Spleen (tissue), 13 donors: ENCODE measurements at places on chromosomes 3 and 15. TPM values are rescaled to one million over a fixed set of nuclear protein-coding genes. Genes with fewer than 3 reads are reported as not detected.

Gene SAMD7
- total RNA-seq, result not detected

DNA sequence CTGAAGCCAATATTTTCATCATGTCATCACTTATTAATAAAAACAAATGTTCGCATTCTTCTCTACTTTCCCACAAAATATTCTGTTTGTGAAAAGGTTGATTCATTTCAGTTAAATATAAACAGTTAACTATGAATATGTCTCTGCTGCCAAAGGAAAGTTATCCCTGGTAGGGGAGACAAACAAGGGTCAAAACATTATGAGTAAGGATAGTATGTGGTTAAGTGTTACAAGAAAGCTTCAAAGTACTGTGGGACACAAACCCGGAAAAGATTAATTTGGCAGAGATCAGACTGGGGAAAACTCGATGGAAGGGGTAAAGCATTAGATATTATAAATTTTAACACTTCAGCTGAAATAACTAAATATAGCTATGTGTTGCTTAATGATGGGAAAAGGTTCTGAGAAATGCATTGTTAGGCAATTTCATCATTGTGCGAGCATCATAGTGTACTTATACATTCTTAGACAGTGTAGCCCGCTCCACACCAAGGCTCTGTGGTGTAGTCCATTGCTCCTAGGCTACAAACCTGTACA is 436.5 kb upstream of the TBL1XR1 start:
- no peaks in the 10 kb centered on the region for H3K4me1 ChIP-seq
- no peak overlapping the region for H3K27ac ChIP-seq

- H3K27ac ChIP-seq, result peak overlapping the region; percentile 53
- H3K36me3 ChIP-seq, result peaks cover 53% of the 10 kb centered on the region
- H3K27me3 ChIP-seq, result peaks cover 9% of the 10 kb centered on the region
- H3K4me3 ChIP-seq, result no peak overlapping the region
- no peak for DNase-seq
Observed at GRCh38 chr15:90644526-90644925, 72.6 kb upstream of the BLM start.

Gene ACTC1
- total RNA-seq, result 1.2 TPM

Gene SOX14
- total RNA-seq, result not detected

Gene POPDC2
- 4.8 TPM for total RNA-seq

Gene SRGAP3
- total RNA-seq, result 10.3 TPM

- DNase-seq, result no peak
- H3K27ac ChIP-seq, result no peak overlapping the region
- H3K27me3 ChIP-seq, result no peaks in the 10 kb centered on the region
- H3K36me3 ChIP-seq, result no peaks in the 10 kb centered on the region
- H3K4me1 ChIP-seq, result peaks cover 16% of the 10 kb centered on the region
Observed at GRCh38 chr3:58480309-58480708, 11.6 kb upstream of the KCTD6 start.

Gene NR1I2
- total RNA-seq, result 1.0 TPM

Gene FBXL2
- total RNA-seq, result 2.0 TPM

DNA sequence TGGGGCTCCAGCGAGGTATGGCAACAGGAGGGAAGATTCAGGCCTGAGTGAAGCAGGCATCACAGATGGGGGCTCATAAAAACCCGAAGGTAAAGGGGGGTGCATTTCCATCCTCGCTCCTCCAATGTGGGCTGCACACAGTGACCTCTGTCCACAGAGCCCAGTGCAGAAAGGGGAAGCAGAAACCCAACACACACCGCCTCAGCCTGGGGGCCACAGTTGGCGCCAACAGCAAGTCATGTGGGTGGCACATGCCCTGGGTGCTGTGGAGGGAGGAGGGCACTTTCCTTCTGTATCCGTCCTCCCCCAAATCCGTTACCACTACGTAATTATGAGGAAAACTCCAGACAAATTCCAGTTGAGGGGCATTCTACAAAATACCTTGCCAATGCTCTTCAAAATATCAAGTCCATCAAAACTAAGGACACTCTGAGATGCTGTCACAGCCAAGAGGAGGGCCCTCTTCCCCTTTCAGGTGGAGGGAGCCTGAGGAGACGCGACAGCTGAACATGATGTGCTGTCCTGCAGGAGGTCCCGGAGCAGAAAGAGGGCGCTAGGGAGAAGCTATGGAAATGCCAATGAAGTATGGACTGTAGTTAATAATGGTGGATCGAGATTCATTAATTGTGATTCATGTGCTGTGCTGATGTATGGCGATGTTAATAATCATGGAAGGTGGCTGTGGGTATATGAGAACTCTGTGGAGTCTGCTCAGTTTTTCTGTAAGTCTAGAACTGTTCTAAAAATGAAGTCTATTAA is 16.4 kb downstream of the APBA2 start:
- peak; percentile 50 for DNase-seq
- no peak overlapping the region for H3K4me3 ChIP-seq
- H3K4me1 ChIP-seq, result peaks cover 20% of the 10 kb centered on the region
- H3K27ac ChIP-seq, result no peak overlapping the region
- no peaks in the 10 kb centered on the region for H3K27me3 ChIP-seq

- no peaks in the 10 kb centered on the region for H3K27me3 ChIP-seq
- no peak overlapping the region for H3K4me3 ChIP-seq
- H3K36me3 ChIP-seq, result no peaks in the 10 kb centered on the region
- DNase-seq, result no peak
- no peak overlapping the region for H3K27ac ChIP-seq
Observed at GRCh38 chr3:189172668-189173419, 1.1 kb downstream of the TPRG1 start.

Gene GOLGA8G
- total RNA-seq, result not detected

Gene KCNMB3
- 7.2 TPM for total RNA-seq
